ENCODE measurements at places on chromosomes 3 and 15. TPM values are rescaled to one million over a fixed set of nuclear protein-coding genes. Genes with fewer than 3 reads are reported as not detected.

The FBXO40 gene
- not detected for total RNA-seq

The CDC25A gene
- not detected for total RNA-seq

The FGD5 gene
- not detected for total RNA-seq

The SLC22A13 gene
- total RNA-seq = 0.16 TPM

The GOLGA6A gene
- total RNA-seq = not detected

The AADACL2 gene
- not detected for total RNA-seq

The RETNLB gene
- total RNA-seq = not detected

All from CD8-positive, alpha-beta T cell (primary cell).